ENCODE measurements at places on chromosomes 3 and 15.

GRCh38 chr3:13083898-13084297, 10.7 kb upstream of the IQSEC1 start:
- DNase-seq = no peak

DNA sequence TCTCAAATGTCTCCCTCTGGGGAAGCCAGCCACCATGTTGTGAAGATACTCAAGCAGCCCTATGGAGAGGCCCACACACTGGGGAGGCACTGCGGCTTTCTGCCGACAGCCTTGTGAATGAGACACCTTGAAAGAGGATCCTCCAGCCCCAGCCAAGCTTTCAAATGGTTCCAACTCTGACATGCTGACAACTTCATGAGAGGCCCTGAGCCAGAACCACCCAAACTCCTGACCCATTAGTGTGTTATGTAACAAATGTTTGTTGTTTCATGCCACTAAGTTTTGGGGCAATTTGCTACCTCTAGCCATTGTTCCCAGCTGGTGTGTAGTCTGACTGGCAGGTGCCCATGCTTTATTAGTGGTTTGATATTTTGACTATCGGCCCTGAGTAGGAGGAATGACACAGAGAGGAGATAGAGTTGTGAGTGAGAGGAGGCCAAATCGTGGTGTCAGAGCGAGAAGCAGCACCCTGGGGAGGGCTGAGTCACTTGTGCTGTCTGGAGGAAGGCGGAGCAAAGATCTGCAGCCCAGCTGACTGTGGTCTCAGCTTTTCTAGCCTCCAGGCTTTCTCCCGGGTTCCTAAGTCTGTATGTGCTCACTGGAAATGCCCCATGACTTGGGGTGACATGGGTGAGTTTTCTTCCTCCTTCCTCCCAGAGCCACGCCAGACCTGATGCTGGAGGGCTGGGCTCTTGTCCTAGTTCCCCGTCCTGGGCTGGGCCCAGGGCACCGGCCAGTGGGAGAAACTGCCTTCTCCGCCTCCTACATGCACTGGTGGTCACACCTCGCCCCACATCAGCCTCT, 56.7 kb upstream of the BLM start:
- peak; percentile 74 for DNase-seq

- DNase-seq = no peak
These were observed 16.8 kb upstream of the CHD2 start for GRCh38 chr15:92883163-92883875.

- DNase-seq = no peak
These were observed 368.0 kb upstream of the ATP10A start for GRCh38 chr15:26231096-26231495.

- DNase-seq = no peak
These were observed 42.6 kb downstream of the ZNF148 start for GRCh38 chr3:125332504-125332903.

DNA sequence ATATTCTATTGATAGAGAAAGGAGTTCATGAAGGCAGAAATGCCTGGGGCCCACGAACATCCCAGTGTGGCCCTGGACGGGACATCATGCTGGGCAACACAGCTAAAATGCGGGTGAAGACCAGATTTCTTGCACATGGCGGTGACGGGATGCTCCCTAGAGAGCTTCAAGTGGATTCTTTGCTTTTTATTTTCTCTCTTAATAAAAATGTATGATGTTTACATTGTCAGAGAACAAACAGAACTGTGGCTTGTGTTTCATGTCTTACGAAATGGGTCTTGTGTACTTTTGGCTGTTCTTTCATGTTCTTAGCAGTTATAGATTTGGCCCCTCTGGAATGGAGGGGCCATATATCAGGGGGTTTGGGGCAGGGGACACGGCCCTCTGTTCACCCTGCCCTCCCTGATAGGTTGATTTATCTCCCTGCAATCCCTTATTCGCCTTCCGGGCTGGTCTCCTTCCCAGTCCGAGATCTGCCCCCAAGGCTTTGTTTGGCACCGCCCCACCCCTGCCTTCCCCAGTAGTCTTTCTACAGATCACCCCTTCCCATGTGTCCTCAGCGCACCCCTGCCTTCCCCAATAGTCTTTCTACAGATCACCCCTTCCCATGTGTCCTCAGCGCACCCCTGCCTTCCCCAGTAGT, 68.7 kb upstream of the CGNL1 start:
- DNase-seq = no peak

DNA sequence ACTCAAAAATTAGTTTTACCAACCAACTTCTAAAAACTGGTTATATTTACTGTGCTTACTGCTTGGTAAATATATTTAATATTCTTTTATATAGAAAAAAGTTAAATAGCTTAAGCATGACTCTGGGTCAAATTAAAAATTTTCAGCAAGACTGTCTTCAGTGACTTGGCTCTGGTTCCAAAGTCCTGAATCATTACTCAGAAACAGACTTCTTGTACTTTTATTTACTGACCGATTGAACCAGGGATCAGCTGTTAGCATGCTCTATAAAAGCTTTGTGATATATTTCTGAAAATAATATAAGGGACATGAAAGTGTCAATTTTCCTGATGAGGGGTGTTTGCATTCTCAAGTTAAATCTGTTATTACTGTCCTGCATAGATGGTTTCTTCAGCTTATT, 164.3 kb downstream of the MCTP2 start:
- no peak for DNase-seq

DNA sequence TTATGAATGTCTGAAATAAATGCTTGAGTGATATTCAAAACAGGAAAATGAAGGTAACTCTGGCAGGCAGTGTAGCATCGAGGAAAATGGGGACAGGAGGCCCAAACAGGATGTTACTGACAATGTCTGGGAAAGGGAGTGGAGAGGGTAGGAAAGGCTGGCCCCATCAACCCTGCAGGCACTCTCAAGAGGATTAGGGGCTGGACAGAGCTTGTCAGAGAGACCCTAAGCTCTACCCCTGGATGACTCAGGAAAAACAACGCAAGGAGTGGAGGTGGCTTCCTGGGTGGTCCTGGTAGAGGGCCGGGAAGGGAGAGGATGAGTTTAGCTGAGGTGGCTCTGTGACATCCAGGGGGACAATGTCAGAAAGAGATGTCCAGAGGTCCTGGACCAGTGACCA, 106.0 kb downstream of the RYK start:
- DNase-seq = no peak

DNA sequence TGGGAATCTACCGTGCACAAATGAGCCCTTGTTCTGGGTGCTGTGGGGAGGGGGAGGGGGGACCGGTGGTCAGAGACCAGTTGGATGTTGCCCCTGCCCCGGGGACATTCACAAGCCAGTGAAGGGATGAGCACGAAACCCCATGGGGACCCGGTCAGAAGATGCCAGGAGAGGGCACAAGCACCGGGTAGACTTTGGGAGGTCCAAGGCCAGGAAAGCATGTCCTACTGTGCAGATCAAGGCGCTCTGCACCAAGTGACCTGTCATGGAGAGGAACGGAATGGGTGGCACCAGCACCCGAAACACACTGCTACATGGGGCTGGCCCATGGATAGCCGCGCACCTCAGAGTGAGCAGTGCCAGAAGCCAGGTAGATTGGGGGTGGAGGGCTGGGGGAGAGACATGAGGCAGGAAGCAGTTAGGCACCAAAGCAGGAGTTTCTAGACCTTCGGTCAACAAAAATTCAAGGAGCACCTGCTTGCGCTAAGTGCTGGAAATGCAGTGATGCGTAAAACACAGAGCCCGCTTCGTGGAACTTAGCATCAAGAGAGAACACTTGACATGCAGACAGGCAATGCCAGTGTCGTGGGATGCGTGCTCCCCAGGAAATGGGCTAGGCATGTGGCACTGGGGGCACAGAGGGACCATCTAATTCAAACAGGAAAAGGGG, 99.1 kb downstream of the CPN2 start:
- DNase-seq = no peak

GRCh38 chr3:10816019-10816862, at the start of gene SLC6A11:
Gene SLC6A11 (plus strand): TSS chr3:10816228. CDS start chr3:10816266, 38 bp downstream.
- DNase-seq = no peak

DNA sequence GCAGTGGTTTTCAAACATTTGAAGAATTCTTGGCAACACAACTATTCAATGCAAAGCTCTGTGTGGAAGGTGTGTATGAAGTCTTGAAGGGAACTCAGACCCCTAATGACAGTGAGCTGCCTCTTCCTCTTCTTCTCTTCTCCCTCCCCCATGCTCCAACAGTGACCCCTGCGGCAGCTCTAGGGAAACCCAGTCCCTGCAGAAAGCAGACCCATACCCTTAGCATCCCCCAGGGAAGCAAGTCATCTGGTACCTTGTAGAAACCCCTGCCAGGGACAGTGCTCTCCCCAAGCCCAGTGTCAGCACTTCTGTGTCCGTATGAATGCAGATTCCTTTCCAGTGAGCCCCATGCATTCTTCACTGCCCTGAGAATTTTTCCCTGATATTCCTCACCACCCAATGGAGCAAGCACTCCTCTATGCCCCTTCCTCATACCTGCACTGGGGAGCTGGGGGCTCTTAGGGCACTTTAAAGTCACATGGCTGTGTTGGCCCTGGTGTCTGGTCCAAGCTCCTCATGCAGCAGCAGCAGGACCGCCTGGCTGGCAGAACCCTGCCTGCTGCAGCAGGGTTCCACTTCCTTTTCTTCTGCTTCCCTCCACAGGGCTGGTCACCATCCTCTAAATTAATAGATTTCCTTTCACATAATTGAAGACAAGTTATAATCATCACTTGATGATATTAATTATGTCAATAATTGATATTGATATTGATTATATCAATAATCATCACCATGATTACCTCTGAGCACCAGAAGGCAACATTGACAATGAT, 442.5 kb downstream of the EPHB1 start:
- DNase-seq = no peak

- no peak for DNase-seq
These were observed 198.8 kb downstream of the KLHL25 start for GRCh38 chr15:85595804-85596536.

- no peak for DNase-seq
These were observed 18.3 kb upstream of the MED12L start for GRCh38 chr3:151067158-151067557.

DNA sequence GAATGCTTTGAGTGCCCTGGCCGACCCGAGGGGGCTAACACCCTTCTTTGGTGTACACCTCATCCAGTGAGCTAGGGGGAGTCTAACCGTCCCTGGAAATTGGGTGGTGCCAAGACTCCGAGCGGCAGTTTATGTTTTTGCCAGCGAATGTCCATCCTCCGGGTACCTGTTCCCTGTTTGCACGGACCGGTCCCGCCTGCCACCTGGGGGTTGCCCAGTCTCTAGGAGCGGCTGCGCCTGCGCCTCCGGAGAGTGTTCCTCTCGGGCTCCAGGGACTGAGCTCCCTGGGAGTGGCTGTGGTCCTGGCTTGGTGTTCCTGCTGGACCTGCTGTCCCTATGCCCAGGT, 913 bp upstream of the WNT7A start:
- no peak for DNase-seq

DNA sequence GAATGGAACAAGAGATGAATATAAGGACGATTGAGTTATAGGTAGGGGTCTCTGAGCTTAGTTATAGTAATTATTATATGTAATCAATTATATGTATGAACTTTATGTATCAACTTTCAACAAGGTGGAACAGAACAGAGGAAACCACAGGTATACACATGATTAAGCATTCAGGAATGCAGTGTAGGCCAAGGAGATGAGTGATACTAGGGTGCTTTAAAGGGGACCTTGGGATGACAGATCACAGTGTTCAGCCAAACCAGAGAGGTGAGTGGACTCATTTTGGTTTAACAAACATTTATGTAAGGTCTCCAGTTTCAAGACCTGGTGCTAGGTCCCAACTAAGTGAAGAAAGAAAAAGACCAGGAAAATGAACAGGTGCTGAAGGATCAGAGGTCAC, 895.5 kb downstream of the ROBO2 start:
- no peak for DNase-seq

- no peak for DNase-seq
These were observed 18.8 kb downstream of the GNB4 start for GRCh38 chr3:179432451-179432850.

DNA sequence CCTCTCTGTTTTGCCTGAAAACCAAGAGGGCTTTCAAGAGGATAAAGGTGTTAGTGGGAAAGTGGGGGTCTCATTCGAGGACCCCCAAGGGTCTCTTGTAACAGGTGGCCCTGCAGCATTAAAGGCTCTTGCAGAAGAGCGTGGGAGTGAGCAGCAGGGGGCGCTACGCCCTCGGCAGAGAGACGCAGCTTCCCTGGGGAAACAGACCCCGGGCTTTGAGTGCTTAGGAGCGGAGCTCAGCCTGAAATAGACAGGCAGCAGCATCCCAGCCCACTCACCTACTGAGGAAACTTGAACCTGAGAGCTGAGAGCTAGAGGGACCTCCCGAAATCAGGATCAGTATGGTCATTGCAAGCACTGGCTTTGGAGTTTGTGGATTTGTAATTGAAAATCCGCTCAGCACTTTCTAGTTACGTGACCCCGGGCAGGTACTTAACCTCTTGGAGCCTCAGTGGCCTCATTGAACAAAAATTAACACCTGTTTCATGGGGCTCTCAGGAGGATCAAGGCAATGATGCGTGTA, 25.7 kb downstream of the RPLP1 start:
- DNase-seq = peak; percentile 29

DNA sequence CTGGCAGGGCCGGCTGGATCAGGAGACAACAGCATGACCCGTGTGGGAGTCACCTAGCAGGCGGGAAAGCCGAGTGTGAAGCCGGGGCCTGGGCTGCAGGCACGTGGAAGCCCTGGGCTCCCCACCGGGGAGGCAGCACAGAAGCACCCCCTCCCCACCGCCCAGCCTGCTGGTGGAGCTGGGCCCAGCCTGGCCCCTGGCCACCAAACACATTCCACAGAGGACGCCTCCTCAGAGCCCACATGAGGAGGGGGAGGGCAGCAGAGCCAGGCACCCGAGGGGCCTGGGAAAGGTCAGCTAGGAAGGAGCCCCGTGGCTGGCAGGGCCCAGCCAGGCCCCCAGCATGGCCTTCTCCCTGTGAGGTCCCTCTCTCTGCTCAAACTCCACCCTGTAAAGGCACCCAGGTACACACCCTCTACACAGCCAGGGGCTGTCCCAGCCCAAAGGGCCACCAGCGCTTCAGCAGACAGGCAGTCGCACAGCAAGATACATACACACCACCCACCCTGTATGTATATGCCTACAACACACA, 4.5 kb downstream of the PLXNB1 start:
- no peak for DNase-seq

GRCh38 chr3:150494411-150494977, 51.8 kb downstream of the SERP1 start:
- DNase-seq = no peak

GRCh38 chr3:115187149-115187757, 40.2 kb upstream of the ZBTB20 start:
- no peak for DNase-seq

GRCh38 chr3:118828351-118828750, 206.3 kb downstream of the IGSF11 start:
- DNase-seq = no peak

- no peak for DNase-seq
These were observed 4.1 kb upstream of the HEXA start for GRCh38 chr15:72379856-72380430.

Measured in stimulated activated CD4-positive, alpha-beta T cell treated with anti-CD3 and anti-CD28 coated beads, Interleukin-2, amount 100 ng/mL, for 4 hours (primary cell).